Left kidney (tissue), 8 donors: ENCODE measurements at places on chromosomes 3 and 15. TPM values are rescaled to one million over a fixed set of nuclear protein-coding genes. Genes with fewer than 3 reads are reported as not detected.

GOLGA8R gene
- 10.9 TPM for polyA plus RNA-seq

GRCh38 chr15:59208613-59209249, 2.1 kb downstream of the LDHAL6B start:
- DNase-seq, result no peak

- no peak for DNase-seq
Observed at GRCh38 chr15:59378855-59379254, 6.2 kb upstream of the MYO1E start.

GRCh38 chr3:67460841-67461510, 193.4 kb downstream of the SUCLG2 start:
- DNase-seq, result no peak

FAM3D gene
- 0.91 TPM for polyA plus RNA-seq

TMEM40 gene
- polyA plus RNA-seq, result 2.2 TPM

GRCh38 chr3:32835961-32836360, 18.2 kb downstream of the TRIM71 start:
- DNase-seq, result no peak

DNA sequence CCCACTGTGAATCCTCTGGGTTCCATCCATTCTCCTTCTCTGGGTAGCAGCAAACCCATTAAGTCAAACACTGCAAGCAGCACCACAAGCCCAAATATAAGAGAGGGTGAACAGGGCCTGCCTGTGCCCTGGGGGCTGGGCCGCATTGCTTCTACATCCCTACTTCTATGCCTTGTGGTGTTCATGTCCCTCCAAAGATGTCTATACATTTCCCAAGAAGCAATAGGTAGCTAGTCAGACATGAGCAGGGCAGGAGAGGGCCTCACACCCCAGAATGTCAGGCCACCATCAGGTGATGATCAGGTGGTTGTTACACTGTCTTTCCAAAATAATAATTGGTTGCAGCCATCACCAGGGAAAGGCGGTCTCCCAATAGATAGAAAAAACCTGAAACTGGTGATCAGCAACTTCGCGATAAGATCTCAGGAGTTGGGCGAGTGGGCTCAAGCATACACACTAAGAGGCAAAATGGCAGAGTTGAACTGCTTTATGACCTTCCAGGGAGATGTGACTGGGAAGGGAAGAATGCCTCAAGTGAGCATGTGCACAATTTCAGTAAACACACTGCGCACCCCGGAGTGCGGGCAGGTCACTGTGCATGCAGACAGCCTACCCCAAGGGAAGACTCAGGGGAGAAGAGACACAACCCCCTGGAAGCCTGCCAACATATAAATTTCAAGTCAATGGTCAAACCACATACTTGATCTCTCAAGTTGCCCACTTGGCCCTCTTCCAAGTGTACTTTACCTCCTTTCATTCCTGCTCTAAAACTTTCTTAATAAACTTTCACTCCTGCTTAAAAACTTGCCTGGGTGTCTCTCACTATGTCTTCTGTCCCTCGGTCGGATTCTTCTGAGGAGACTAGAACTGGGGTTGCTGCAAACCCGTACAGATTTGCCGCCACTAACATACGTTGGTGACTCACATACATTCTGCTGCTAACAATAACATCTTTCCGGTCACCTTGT, 39.9 kb downstream of the KLF15 start:
- no peak for DNase-seq

- DNase-seq, result no peak
Observed at GRCh38 chr3:152817400-152817799, 17.5 kb upstream of the P2RY1 start.

ESYT3 gene
- polyA plus RNA-seq, result 3.1 TPM

- DNase-seq, result no peak
Observed at GRCh38 chr3:4848176-4848825, 130.9 kb upstream of the BHLHE40 start.

GRCh38 chr3:11565072-11565471, 78.6 kb downstream of the VGLL4 start:
- no peak for DNase-seq

- no peak for DNase-seq
Observed at GRCh38 chr3:185646382-185647133, 60.5 kb downstream of the SENP2 start.

AAGAB gene
- 62.0 TPM for polyA plus RNA-seq

CD86 gene
- polyA plus RNA-seq, result 1.3 TPM

PTX3 gene
- 4.5 TPM for polyA plus RNA-seq

- DNase-seq, result no peak
Observed at GRCh38 chr15:58519516-58519915, 87.7 kb downstream of the LIPC start.

GOLGA8A gene
- 157 TPM for polyA plus RNA-seq

C3orf85 gene
- polyA plus RNA-seq, result 17.9 TPM

DNA sequence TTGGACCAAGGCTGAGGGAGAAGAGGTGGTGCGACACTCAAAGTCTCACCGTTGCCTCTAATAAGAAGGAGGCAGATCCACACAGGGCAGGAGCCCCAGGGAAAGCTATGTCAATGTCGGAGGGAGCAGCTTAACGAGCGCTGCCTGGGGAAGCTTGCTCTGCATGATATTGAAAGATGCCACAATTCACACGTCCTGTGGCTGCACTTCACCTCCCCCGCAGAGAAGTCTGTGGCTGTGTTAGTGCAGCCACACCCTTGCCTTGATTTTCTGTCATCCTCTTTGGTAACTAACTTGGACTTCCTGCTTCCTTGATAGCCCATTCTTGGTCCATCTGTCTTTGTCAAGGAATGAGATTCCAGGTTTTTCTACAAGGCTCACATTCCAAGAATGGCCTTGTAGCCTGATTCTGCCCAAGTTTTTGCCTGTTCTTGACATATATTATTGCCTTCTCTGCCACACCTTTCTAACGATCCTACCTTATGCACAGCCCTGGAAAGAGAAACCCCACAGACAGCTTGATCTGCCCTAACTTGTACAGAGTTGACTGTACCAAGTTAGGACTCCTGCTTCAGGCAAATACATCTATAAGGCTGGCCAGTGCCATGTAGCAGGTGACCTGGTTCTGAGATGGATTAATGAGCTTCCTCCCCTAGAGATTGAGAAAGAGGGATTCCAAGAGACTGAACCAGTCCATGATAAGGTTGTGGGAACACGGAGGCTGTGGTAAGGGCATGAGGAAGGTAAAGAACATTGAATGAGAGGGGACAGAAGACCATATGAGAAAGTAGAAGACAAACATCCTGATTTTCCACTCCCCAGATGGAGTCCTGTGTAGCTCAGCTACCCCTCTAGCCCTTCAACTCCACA, 153.0 kb upstream of the WNT5A start:
- DNase-seq, result no peak

GRCh38 chr3:125037498-125038150, 18.2 kb downstream of the HEG1 start:
- DNase-seq, result no peak

- DNase-seq, result no peak
Observed at GRCh38 chr15:88401996-88402656, 65.1 kb downstream of the MRPL46 start.

PLSCR4 gene
- polyA plus RNA-seq, result 18.3 TPM

DNA sequence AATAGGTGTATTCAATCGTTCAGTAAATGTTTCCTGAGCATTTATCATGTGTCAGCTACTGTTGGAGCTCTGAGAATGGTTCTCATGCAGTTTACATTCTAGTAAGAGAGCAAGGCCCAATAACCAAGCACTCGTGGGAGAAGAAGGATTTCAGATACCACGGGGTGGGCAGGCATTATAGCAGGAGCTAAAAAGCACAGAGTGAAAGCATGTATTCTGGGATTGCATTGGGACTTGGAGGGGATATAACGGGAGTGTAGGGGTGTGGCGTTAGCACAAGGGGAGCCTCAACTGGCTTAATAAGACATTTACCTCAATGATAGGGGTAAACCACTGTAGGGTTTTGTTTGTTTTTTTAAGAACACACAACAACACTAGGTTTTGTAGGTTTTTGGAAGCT, 1.6 kb upstream of the SIAH2 start:
- no peak for DNase-seq

DNA sequence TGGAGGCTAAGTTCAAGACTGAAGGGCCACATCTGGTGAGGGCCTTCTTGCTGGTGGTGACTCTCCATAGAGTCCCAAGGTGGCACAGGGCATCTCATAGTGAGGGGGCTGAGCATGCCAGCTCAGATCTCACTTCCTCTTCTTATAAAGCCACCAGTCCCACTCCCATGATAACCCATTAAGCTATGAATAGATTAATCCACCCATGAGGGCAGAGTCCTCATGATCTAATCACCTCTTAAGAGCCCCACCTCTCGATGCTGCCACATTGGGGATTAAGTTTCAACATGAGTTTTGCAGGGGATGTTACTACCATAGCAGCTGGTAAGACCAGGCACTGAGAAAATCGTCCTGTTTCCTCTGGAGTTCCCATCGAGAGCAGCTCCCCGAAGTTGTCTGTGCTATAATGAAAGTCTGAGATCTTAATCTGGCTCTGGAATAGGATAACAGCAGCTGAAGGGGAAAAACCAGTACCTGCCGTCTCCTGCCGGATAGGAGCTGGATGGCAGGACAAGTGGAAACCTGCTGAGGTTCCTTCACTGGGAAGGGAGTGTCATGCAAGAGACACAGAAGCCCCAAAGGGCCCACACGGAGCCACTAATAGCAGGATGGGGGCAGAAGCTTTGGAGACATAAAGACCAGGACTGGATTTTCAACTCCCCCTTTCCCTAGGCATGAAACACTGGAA, 79.5 kb upstream of the EPHB3 start:
- no peak for DNase-seq

TRIM71 gene
- 10.4 TPM for polyA plus RNA-seq

DNA sequence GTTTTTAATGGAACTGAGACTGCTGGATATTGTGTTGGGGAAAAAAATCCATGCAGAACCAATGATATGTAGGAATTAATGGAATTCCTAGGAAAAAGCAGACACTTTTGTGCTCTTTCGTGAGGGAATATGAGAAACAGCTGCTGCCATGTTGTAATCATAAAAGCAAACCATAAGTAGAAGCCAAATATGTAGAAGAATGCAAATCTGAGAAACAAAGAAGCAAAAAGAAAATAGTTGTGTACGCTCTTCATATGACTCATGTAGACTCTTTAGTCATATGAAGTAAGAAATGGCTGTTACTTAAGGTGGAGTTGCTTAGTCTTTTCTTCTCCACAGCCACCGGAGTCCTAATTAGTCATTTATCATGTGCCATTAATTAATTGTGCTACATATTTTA, 298.6 kb upstream of the ZNF717 start:
- no peak for DNase-seq

SENP8 gene
- polyA plus RNA-seq, result 6.8 TPM

ITIH4 gene
- 15.6 TPM for polyA plus RNA-seq

DUSP7 gene
- polyA plus RNA-seq, result 13.9 TPM

GOLGA8Q gene
- polyA plus RNA-seq, result 2.5 TPM

DNA sequence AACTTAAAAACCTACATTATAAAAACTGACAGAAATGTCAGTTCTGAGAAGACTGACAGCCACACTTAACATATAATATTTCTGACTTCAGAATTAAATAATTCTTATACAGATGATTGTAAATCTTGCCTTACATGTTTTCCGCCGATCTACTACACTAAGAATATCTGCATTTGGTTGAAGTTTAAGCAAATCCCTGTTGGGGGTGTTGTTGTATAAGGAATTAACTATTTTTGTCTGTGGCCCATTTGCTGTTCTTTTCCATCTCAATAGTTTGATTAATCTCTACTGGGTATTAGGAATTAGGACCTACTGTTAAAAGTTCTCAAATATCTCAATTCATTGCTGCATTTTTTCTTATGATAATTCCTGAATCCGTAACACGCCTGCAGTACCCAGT, 838.3 kb upstream of the ROBO1 start:
- no peak for DNase-seq

WWTR1 gene
- polyA plus RNA-seq, result 102 TPM

DNA sequence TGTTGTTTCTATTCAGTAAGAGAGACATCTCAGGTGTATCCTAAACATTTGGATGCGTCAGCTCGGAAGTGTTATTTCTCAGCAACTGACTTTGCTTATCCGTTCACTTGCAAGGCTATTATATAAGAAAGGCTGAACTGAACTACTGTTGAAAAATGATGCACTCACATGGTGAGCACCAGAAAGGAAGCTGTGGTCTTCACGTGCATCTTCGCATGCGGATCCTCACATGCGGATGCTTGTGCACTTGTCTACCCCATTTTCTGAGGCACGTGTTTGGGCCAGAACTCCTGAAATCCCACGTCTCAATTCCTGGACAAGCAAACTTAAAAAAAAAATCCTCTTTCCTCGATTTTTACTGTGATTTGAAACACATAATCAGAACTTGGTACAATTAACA, 63.2 kb downstream of the PDZRN3 start:
- DNase-seq, result no peak

RASSF1 gene
- polyA plus RNA-seq, result 19.6 TPM

- DNase-seq, result no peak
Observed at GRCh38 chr15:74220475-74221248, 15.5 kb upstream of the CCDC33 start.

- DNase-seq, result no peak
Observed at GRCh38 chr15:45993508-45993907, 358.7 kb downstream of the SQOR start.

PAQR5 gene
- 35.1 TPM for polyA plus RNA-seq

DNA sequence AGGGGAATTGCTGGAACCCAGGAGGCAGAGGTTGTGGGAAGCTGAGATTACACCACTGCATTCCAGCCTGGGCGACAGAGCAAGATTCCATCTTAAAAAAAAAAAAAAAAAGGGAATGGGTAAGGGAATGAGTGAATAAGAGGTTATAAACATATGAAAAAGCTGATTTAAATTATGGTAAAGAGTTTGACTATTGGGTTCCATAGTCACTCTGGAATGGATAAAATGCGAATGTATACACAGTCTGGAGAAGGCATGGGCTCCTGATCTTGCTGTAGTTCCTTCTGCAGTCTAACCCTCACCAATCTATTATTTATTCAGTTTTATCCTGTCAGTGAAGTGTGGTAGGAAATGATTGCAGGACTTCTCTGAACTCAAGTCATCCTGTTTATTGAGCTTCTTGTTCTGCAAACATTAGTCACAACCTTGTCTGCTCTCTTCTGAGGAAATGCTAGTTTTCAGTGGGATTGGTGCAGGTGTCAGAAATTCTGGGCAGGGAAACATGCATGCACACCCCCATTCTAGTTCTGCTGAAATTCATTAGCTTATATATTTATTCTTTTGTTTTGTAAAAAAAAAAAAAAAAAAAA, 190.9 kb upstream of the CFAP20DC start:
- no peak for DNase-seq

DNA sequence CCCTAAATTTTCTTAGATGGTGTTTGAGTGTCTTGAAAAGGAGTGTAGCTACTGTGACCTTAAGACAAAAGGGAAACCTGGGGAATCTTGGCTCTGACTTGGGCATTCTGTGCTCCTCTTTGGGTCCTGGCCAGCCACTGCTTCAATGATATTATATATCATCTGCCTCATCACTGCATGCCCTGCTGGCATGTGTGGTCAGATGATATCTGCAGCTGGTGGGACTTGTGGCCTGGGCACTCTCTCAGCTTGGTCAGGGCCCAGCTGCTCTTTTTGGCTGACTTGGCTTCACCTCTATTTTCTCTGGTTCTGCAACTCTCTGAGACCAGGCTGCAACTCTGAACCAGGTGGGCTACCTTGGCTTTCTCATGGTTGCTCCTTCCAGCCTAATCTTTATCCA, 446.1 kb upstream of the RARB start:
- DNase-seq, result no peak

DUOXA2 gene
- not detected for polyA plus RNA-seq
